ENCODE measurements at places on chromosomes 1 and 21. TPM values are rescaled to one million over a fixed set of nuclear protein-coding genes. Genes with fewer than 3 reads are reported as not detected.

The MFSD2A gene
- polyA plus RNA-seq, result 0.96 TPM

The MRPS21 gene
- polyA plus RNA-seq, result 45.4 TPM

The PLD5 gene
- polyA plus RNA-seq, result 1.2 TPM

The HUNK gene
- polyA plus RNA-seq, result 5.0 TPM

The MSH4 gene
- 0.33 TPM for polyA plus RNA-seq

The NCF2 gene
- polyA plus RNA-seq, result 4.0 TPM

The CADM3 gene
- polyA plus RNA-seq, result 0.47 TPM

The TMEM234 gene
- 7.3 TPM for polyA plus RNA-seq

The KRTAP25-1 gene
- not detected for polyA plus RNA-seq
